ENCODE measurements at places on chromosomes 3 and 15.

DNA sequence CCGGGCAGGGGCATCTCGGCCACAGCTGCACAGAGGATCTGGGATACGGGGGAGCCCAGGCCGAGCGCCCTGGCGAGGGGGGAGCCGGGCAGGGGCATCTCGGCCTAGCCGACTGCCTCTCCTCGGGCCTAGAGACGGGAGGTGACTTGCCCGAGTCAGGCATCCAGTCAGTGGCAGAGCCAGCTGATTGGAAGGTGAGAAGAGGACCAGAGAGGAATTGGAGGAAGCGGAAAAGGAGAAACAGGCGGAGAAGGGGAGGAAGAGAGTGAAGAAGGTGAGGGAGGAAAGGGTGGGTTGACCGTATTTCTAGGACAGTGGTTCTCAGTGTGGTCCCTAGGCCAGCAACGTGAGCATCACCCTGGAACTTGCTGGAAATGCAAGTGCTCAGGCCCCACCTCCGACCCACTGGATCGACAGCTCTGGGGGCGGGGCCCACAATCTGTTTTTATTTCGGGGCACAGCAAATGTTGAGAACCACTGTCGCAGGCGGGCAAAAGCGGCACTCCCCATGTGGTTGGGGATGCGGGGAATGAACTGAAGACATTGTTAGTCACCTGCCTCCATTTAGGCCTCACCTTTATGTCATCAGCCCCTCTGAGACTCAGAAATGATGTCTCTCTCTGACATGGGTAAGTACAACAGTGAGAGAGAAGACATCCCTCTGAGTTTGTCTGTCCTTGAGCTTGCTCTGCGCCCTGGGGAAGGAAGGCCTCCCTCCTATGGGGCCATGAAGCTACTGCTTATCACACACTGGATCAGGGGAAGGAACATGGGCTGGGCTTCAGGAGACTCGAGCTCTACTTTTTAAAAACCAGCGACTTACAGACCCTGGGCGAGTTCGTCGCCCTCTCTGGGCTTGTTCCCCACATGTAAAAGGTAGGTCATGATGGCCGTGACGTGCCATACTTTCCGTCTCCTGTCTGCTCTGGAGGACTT lies 1.0 kb upstream of the MELTF start:
- no peak for DNase-seq

GRCh38 chr3:129333891-129334290 lies 55.2 kb downstream of the HMCES start:
- DNase-seq = no peak

DNA sequence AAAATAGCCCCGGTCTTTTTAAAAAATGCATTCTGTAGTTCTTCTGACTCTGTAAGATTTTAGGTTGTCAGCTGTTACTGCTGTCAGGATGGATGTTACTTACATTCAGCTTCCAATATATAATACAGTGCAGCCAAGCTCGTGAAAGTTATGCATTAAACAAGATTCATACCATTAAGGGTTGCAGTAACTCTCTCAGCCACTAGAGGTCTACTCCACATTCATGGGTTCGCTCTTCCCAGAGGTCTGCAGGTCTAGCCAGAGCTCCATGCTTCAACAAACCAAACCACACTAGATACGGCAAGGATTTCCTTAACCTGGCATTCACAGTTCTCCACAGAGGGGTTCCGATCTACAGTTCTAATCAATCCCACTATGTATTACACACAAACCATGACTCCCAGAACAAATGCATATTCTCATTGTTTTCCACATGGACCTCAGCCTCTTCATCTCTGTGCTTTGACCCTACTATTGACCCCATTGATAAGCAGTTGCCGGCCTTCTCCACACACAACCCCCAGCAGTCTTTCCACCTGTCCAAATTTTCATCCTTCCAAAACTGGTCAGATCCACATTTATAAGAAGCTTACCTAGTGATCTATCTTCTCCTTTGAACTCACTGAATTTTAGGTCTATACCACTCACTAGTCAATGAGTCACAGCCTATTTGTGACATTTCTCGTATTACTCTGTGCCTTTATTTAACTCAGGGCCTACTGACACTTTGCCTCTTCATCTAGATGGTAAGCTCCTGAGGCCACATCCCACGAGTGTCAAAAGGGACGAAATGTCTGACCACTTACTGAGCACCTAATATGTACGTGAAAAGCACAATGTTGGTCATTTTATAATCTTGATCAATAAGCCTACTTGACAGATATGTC lies 33.7 kb downstream of the RORA start:
- no peak for DNase-seq

DNA sequence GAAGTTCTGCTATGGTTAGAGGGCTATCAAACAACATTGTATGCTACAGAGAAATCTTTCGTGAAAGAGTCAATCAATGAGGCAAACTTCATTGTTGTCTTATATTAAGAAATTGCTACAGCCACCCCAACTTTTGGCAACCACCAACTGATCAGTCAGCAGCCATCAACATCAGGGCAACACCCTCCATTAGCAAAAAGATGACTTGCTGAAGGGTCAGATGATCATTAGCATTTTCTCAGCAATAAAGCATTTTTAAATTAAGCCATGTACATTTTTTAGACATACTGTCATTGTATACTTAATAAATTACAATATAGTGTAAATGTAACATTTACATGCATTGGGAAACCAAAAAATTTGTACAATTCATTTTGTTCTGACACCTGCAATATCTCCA lies 53.1 kb downstream of the LYZL4 start:
- no peak for DNase-seq

GRCh38 chr3:50340448-50341329 lies at the start of gene RASSF1:
RASSF1 (minus strand) TSS chr3:50340836; CDS start chr3:50340805, 31 bp downstream.
- peak; percentile 90 for DNase-seq

DNA sequence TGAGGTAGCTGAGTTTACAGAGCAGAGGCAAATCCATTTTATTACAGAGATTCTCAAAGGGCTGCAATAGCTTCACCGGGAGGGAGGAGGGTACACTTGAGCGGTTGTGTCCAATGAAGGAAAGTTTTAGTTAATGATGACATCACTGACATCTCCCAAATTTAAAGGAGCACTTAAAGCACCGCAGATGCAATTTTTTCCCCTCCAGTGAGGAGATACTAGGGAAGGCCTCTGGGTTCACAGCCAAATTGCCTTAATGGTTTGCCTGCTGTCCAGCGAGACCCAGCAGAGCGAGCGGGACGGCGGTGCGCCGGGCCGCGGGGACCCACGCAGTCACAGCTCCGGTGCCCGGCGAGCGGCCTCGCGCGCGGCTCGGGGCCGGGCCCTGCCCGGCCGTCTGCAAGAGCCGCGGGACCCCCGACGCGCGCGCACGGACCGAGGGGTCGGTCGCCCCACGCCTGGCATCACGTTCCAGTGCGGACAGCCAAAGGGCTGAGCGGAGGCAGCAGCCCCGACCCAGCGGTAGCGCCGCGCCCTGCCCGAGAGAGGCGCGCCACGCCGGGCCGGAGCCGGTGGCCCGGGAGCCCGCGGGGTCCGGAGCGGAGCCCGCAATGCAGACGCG lies 160.5 kb upstream of the CHRNA7 start:
- DNase-seq = no peak

GRCh38 chr3:181727341-181728032 lies 15.8 kb downstream of the SOX2 start:
- DNase-seq = no peak

DNA sequence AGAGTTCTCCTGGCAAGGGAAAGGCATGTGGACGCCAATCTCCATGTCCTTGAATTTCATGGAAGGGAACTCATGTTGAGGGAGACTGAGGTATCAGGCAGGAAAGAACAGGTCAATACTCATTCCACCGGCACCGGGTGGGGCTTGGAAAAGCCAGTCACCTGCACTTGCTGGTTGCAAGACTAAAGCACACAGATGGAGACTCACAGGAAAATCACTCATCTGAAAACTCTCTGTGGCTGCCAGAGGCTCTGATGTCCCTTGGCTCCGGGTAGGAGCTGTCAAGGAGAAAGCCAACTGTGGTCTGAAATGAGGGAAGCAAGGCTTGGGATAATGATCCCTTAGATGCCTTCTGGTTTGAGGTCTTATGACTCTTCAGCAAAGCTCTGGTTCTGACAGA lies 8.7 kb upstream of the CGNL1 start:
- DNase-seq = no peak

DNA sequence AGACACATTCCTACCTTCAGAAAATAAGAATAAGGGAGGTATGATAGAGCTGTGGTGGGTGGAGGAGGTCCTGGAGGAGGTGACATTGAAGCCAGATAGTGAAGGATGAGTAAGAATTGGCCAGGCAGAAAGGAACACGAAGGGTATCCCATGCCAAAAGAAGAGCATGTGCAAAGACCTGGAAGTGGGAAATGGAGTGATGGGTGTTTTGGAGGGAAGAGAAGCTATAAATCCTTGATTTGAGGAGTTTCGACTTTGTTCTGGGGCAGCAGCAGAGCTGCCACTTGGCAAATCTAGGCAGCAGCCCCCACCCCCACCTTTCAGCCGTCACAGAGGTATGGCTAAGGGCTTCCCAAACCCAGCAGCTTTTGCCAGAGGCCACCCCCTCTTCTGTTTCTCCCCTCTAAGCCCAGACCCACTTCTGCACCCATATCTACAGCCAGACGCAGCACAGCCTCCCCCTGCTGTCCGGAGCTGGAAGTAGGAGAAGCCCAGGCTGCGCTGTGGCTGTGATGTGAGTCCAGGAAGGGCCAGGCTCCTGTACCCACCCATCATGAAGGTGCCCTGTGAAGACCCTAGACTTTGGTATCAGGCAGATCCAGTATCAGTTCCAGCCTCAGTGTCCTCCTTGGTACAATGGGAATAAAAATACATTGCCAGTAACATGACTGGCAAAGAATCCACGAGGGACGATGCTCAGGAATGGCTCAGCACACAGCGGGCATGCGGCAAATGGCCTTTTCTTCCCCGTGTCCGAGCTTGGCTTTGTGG lies 188.7 kb upstream of the LINGO1 start:
- DNase-seq = peak; percentile 72

GRCh38 chr3:122679882-122680474 lies 661 bp upstream of the PARP14 start:
- DNase-seq = no peak

DNA sequence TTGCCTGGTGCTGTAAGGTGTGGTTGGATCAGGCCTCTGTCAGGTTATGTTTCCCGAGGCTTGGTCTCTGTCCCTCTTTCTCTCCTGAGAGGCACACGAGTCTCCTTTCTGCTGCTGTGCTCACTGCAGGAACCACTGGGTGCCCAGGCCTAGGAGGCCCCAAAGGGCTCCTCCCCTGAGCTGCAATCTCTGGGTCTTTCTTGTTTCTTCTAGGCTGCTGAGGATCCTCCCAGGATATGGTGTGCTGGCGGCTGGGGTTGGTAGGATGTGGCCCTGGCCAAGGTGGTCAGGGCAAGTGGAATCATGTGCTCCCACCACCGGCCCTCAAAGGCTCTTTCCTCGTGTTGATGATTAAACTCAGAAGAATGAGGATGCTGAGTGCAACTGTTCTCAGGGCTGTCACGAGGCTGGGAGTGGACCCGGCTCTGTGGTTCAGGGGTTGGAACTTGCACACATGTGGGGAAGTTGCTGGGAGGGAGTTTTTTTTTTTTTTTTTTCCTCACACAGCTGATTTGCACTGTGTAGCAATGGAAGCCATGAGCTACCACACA lies 43.6 kb upstream of the CTSH start:
- DNase-seq = peak; percentile 84

- DNase-seq = no peak
Observed at GRCh38 chr3:123883701-123884202, 380 bp downstream of the MYLK start.

DNA sequence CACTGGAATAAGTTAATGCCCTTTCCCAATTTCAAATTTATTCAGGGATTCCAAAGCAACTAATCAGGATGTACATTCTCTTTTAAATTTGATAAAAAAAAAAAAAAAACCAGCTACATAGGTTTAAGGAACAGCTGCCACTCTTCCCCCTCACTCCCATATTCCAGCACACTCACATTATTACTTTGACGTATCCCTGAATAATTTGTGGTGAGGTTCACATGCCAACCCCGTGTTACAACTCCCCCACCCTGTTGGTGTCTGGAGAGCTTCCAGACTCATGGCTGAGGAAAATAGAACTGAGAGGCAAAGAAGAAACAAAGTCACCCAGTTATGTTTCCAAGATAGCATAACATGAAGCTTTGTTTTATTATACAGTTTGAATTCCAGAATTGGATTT lies 300.5 kb upstream of the MME start:
- no peak for DNase-seq

DNA sequence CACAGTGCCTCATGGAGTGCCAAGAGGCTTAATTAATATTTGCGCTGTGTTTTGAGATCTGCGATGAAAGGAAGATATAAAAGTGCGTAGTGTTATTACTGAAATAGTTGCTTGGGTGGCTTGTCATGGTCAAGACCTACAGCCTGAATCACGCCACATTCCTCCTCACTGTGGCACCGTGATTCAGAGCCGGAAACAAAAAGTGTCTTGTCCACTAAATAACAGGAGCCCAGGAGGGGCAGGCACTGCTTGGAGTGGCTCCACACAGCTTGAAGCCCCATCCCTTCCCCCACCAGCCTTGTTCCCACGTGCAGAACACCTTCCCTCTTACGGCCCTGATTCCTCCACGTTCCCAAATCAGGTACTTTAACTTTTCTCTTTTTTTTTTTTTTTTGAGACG lies 1.2 kb upstream of the LRRC15 start:
- DNase-seq = no peak

GRCh38 chr15:47129033-47129432 lies 588.3 kb upstream of the SEMA6D start:
- no peak for DNase-seq

- DNase-seq = no peak
Observed at GRCh38 chr15:77436822-77437221, 16.1 kb downstream of the HMG20A start.

- no peak for DNase-seq
Observed at GRCh38 chr3:143360244-143360643, 240.7 kb downstream of the CHST2 start.

- no peak for DNase-seq
Observed at GRCh38 chr3:102466001-102466400, 31.2 kb downstream of the ZPLD1 start.

GRCh38 chr3:107382631-107383030 lies 5.4 kb downstream of the CCDC54 start:
- no peak for DNase-seq

DNA sequence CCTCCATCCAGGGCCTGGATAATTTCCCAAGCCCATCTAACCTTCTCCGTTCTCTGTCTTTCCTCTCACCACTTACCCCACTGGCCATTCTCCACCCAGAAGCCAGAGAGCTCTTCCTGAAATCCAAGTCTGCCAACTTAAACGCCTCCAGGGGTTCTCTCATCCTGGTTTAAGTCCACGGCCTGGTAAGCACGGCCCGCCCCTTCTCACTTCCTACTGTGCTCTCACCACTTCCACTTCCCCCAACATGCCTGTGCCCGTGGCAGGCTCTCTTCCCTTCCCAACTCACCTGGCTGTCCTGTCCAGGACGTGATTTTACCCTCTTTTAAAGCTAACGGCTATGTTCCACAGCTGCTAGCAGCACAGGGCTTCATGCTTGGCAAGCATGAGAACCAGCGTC lies 1.7 kb upstream of the CX3CR1 start:
- no peak for DNase-seq

- no peak for DNase-seq
Observed at GRCh38 chr15:89308236-89308635, 26.4 kb downstream of the POLG start.
